ENCODE measurements at places on chromosomes 6 and 20.

GRCh38 chr20:48834278-48834677 is 6.5 kb upstream of the PREX1 start:
- no peak for DNase-seq

DNA sequence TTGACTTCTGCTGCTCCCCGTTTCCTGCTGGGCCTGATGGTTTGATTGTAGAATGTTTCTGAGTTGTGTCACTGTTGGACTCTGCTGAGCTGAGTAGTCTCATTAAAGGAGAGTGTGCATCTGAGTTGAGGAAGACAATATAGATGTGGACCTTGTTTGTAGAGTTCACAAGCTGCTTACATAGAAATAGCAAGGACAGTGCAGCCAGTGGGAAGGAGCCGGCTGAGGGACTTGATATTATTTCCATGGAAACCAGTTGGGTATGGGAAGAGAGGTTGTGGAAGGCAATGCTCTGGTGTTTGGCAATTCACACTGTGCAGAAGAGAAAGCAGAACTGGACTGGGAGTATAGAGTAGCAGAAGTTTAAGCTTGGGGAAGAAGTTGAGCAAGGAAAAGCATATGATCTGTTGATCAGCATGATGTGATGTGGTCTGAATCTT is 14.8 kb downstream of the IGF2R start:
- DNase-seq = peak; percentile 68

DNA sequence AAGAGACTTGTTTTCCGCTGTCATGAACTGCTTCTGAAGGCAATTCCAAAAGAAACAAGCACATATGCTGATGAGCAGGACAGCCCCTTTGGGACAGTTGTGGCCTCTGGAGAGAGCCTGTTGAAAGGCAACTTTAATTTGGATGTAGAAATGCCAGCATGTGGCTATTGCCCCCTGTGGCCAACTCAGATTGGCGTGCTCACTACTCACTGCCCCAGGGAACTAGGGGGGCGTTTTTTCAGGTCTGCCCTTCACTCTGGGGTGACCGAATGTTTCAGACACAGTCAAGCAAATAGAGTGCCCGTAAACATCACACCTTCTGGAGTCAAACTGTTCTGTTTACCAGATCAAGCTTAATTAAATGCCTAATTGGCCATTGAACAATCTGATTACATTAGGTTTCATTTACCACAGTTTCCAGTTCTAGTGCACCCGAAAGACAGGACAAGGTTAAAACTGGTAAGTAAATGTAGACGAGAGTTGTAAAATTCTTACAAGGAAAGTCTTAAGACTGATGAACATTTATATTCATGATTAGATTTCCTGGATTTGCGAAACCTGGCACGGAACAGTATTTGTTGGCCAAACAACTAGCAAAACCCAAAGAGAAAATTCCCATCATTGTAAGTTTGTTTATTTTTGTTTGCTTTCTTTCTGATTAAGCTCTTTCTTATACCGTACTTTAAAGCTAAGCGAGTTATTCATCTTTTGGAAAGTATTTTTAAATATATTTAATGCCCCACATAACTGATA is 75.9 kb upstream of the SYNJ2 start:
- DNase-seq = no peak

DNA sequence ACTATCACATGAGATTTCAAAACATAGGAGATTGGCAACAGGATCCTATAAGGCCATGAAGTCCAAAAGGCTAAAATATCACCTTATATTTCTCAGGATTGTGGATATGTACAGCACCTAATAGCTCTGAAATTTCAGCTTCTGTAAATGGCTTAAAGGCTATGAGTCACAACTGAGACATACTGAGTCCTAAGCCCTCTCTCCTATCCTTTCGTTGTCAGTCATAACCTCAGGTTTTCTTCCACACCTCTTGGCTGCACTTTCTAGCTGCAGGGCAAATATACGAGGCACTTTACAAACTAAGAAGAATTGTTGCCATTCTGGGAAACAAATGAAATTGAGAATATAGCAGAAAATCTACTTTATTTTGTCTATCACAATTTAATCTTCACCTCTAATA is 969.9 kb upstream of the EPHA7 start:
- DNase-seq = no peak

DNA sequence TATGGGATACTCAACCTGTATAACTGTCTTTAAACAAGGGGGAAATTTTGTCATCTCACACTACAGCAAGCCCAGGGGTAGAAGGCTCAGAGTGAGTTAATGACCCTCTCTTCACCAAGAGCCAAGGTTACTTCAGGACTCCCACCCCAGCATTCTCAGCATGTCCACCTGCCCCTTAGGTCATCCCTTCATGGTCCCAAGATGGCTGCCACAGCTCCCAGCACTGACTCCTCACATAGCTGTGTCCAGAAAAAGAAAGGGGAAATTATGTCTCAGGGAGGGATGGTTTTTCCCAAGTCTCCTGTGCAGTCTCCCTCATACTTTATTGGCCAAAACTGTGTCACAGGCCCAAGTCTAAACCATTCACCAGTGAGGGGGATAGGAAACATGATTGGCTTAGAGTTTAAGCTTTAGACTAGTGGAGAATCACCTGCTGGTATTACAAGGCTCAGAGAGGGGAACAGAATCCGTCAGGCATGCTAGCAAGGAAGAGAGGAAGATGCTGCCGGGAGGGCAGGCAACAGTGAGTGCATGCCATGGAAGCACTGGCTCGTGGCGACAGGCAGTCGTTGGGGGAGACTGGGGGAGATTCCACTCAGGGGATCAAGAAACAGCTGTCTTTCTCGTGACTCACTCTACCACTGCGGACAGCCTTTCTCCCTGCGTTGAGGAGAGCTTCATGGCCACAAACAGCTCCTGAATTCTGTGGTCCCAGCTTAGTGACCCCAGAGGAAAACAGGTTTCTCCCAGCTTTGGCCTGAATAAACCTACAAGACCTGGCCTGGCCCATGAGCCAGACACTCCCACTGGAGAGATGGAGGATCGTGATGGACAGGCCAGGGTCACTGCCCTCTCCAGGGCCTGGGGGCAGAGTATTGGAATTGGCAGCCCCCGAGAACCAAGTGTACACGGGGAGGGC is 37.2 kb downstream of the HM13 start:
- DNase-seq = no peak

GRCh38 chr20:58941471-58941870 is 39.6 kb upstream of the NELFCD start:
- no peak for DNase-seq

DNA sequence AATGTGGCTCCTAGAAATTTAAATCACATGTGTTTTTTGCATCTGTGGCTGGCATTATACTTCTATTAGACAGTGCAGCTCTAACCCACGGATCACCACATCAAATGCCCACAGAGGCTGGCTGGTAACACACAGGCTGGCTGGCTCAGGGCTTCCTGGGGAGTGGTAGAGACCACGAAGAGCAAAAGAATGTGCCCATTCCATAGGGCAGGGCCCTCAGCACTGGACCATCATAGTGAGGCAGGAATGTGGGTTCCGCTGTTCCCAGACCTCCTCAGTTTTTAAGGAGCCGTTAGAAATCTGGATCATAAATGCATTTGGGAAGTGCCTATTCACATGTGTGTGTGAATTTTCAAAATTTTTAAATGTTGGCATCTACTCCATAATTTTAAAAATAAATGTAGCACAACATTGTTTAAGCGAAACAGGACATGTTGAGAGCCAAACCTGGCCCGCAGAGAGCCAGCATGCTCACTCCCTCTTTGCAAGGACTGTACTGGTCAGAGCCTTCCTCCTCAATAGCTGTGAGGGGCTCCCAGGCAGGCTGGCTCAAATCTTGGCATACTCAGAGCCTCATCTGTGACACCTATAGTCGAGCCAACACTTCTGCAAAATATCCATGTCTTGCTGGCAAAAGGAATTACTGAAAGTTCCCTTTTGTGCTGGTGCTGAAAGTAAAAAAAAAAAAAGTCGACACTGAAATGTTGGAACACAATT is 190.5 kb downstream of the FNDC1 start:
- no peak for DNase-seq

DNA sequence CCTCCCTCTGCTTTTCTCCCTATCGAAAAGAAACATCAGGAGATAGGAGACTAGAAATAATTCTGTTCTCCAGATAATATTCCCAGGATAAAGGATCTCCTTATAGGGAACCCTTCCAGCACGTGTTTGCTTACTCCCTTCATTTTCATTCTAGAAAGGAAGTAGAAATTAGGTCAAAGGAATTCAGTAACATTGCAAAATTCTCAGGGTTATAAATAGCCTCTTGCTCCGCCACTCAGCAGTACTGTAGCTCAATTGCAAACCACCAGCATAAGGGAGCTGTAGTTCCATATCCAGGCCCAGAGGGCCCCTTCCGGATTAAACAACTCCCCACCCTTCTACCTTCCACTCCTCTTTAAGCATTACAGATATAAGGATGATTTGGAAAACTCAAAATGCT is 6.2 kb downstream of the ELMO2 start:
- peak; percentile 81 for DNase-seq

- no peak for DNase-seq
Measured at GRCh38 chr6:163866192-163866591, 451.7 kb downstream of the QKI start.

DNA sequence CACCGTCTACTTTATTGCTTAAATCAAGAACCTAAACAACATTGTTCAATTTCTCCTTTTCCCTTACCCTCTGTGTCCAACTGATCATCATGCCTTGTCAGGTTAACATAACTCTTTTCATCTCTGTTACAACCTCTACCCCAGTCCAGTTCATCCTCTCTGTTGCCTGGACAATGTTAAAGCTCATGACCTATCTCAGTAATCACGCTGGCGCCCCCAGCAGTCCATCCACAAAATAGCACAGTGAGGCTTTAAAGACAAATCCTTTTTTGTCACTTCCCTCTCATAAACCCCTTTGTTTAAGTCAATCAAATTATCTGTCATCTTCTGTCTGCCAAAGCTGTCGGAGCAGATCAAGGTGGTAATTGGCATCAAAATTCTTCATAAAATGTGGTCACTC is 140.1 kb downstream of the QKI start:
- peak; percentile 73 for DNase-seq

DNA sequence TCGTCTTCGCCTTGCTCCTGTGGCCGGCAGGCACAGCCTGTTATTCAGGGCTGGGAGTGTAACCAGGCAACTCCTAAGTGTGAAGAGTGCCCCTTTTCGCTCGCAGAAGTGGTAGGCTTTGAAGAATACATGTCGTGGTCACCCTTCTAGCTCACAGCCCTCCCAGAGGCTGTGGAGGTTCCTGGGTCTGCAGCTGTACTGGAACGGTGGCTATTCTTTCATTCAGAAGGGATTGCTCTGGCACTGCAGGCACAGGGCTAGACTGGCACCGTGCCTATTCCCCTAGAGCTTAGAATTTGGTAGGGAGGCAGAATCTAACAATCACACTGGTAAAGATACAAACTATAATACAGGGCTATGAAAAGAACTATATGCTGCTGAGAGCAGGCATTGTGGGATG is 1.1 kb upstream of the SRSF12 start:
- no peak for DNase-seq

DNA sequence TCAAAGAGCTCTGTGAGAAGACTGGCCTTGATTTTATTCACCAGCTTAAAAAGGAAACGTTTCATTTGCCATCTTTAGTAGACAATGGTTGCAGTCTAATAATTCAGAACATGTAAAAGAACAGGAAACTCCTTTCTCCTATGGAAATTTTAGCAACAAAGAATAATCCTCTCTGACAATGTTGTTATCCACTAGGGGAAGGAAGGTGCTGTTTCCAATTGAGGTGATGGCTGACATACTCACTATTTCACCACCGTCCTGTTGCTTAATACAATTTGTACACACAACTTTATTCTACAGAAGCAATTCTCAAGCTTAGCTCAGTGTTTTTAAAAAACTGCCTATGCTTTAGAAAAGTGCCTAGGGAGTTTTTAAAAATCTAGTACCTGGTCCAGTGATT is 192.7 kb downstream of the ARHGAP18 start:
- DNase-seq = no peak

GRCh38 chr20:428658-429200 is 20.6 kb downstream of the RBCK1 start:
- DNase-seq = no peak

GRCh38 chr6:154261688-154262397 is 94.8 kb downstream of the IPCEF1 start:
- no peak for DNase-seq

DNA sequence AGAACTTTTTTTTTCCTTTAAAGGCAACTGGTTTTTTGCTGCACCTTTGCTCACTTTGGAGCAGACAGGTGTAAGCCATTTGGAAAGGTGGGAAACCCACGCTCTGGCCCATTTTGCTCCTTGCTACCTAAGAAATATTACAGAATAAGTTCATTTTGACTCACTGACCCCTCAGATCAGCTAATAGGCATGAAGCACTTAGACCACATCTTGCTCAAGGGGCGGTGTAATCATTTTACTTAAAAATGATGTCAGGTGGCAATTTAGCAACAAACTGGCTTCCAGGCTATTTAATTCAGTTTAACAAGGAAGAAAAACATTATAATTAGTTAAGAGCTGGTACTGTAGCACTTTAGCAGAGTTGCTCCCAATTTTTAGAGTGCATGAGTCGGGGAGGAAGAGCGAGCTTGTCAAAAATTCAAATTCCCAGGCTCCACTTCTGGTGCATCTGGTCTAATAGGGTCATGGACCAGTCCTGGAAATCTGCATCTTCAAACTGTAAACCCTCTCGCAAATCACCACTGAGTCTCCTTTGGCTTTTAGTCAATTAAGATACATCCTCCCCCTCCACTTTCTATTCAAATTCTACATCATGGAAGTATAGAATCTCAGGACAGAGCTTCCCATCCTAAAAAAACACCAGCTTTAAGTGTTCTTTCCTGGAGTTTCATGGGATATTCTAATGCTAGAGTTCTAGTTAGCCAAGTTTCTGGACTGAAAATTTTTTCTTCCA is 38.2 kb downstream of the JAG1 start:
- DNase-seq = peak; percentile 50

GRCh38 chr6:22421198-22421597 is 124.4 kb upstream of the PRL start:
- peak; percentile 21 for DNase-seq

- no peak for DNase-seq
Measured at GRCh38 chr6:57072108-57072507, 17.9 kb upstream of the ZNF451 start.

GRCh38 chr6:18101271-18101670 is 21.2 kb downstream of the NHLRC1 start:
- peak; percentile 19 for DNase-seq

DNA sequence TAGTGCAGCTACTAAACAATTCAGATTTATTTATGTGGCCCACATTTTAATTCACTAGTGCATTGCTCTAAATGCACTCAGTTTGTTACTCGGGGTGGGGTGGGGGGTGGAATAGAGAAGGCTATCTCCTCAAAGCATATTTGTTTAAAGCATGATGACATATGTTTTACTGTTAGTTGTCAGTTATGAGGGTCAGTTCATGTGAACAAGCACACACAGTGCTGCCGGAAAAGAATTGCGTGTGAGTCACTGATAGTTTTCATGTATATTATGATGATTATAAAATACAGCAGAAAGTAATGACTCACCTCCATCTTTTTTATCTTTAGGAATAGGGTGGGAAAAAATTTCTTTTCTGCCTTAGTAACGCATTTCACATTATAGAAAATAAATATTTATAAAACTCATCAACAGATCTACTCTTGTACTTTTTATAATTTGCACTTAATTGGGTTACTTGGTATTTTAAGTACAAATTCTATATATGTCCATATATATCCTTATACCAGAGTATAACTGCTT is 42.2 kb upstream of the STXBP5 start:
- peak; percentile 81 for DNase-seq

All from cardiac fibroblast (primary cell).